ENCODE measurements at places on chromosomes 4 and X.

DNA sequence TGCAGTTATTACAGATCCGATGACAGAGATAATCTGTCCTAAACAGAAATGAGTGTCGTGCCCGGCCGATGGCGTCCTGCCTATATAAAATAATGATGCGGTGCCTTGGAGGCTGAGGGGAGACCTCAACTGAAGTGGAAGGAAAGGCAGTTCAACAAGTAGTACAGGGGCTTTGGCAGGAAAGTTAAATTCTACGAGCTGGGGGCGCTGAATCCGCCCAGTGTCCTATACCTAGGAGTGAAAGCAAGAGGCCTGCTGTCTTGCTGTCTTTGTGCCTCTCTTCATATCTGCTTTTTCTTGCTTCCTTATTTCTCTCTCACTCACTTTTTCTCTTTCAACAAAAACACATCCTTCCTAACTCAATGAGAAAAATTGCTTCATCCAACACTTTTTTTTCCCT lies 82.2 kb upstream of the PRPS2 start:
- no peak for DNase-seq

DNA sequence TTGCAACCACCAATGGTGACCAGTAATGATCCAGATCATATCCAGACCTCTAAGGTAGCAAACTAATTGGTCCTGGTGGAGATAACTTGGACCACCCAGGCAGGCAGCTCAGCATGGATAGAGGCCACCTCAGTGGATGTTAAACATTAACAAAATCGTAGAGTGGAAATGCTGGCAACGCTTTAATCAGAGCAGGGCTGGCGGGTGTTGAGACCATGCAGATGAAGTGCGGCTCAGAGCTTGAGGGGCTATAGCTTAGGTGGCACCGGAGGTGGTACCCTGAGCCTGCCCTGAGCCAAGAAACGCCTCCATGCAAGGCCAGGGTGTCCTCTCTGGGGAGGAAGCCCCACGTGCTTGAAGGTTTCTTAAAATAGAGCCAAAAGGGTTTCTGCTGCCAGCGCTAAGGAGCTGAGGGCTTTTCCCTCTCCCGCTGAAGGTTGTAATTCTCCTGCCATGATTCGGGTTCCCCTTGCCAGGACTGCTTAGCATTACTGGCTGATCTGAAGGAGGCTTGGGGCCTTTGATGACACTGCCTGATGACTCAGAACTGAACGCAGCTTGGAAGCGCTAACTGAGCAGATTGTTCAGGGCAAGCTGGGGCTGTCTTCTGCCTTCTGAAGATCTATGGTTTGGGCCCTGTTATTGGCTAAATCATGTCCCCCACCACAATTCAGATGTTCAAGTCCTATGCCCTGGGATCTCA lies 177.8 kb upstream of the ATP6AP2 start:
- DNase-seq = no peak

DNA sequence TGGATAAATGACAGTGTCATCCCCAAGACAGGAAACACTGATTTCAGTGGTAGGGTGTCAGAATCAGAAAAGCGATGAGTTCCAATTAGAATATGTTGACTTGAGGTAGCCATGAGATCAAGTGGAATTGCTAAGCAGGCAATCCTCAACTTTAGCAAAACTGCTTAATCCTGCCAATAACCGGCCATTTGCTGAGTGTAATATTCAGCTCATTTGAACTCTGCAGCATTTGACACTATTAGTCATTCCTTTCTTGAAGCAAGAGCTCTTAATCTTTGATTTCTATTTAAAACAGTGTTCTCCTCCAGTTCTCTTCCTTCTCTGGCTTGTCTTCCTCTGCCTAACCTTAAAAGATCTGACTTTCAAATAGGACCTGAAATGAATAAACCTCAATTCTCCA lies 68.7 kb upstream of the DCLK2 start:
- no peak for DNase-seq

DNA sequence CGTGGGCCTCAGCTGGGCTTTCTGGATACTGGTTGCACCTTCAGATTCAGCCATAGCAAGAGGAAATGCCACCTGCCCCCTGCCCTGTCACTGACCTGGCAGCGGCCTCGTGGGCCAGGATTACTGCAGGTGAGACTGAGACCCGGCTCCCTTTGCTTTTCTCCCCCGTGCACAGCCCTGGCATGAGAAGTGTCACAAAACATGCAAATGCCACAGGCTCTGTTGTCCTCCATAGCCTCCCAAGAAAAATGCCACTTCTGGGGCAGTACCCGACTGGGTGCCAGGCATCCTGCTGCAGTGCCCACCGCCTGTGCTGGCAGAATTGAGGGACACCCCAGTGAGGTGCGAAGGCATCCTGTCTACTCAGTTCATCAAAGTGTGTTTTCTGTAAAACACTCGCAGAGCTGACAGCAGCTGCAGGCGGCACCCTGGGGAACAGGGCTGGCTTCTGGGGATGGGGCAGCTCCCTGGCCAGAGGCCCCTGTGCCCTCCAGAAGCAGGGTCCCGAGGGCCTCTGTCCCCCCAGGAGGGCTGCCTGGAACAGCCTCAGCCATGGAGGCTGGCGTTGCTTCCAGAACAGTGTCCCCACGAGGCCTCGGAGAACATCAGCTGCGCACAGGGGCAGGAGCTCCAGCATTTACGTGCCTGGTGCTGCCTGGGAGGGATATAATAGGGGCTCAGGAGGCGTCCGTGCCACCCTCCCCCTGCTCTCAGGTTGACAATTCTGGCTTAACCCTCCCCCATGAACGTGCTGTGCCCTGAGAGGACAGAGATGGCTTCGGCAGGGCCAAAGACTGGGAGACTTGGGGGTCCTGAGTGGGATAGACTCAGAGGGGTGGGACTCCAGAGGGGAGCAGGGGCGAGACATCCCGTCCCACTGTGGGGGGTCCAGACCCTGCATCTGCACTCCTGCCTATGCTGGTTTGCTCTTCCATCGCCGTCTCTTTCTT lies 99.5 kb upstream of the NKX1-1 start:
- DNase-seq = no peak

DNA sequence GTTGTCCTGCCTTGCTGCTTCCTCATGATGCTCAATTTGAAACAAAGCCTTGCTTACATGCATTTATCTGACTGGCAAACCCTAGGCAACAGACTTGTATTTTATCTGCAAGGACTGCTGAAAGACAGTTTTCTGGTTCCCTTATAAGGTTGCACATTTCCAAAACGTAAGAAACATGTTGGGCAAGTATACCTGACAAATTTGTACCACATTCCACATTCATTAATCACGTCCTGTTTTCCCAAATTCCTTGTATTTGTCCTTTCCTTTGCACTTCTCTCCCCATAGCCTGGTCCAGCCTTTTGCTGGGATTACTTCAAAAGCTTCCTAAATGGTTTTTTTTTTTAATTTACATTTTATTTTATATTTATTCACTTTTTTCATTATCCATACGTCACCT lies 310.1 kb downstream of the PPP3CA start:
- no peak for DNase-seq

GRCh38 chrX:96611619-96612362 lies 72.9 kb upstream of the DIAPH2 start:
- no peak for DNase-seq

GRCh38 chr4:37066159-37066558 lies 178.4 kb upstream of the NWD2 start:
- no peak for DNase-seq

- DNase-seq = no peak
Observed at GRCh38 chr4:3679851-3680311, 86.3 kb upstream of the ADRA2C start.

DNA sequence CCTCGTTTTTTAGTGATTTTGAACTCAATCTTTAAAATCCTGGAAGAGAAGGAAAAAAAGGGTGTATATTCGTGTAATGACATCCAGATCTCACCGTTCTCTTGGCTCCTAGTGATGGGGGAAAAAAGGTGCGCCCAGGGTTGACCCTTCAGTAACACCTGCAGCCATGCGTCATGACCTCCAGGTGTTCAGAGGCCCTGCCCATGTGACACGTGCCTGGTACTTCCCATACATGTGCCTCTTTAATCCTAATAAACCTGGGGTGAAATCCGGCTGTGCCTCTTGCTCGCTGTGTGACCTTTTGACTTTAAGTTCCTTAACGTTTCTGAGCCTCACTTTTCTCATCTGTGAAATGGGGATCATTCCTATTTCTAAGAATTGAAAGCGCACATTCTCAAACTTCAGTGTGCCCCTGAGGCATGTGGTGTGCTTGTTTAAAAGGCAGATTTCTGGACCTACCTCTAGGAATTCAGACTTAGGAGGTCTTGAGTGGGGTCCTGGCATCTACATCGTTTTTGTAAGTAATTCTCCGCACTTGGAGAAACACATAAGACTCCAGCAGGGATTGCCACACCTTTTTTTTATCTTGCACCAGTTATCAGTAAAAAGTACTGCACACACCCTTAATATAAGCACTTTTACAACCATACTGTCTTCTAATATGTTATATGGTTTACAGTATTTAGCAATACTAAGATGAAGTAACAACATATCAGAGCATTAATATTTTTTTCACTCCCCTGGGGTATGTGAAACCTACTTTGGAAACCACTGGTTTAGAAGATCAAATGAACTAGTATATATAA lies 90.1 kb downstream of the RELL1 start:
- DNase-seq = no peak

GRCh38 chrX:65994519-65995506 lies 45.1 kb downstream of the VSIG4 start:
- no peak for DNase-seq

DNA sequence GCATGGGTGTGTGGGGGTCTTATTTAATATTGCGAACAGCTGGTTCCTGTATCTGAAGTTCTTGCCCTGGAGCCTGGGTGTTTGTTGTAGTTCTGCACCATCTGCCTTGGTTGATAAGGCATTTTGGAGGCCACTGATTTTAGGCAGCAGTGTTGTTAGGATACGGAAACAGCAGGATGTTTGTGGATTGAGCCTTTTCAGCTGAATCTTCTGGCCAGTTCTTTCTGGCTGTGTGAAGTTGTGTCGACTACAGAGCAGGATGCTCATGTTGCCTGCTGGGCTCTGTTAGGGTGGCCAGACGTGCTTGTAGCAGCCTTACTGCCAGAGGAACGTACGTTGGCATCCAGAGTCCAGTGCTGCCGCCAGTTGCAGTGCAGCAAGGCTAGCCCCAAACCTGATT lies 134.2 kb downstream of the PTTG2 start:
- DNase-seq = no peak

GRCh38 chr4:152052451-152053057 lies 291.7 kb upstream of the GATB start:
- DNase-seq = no peak

DNA sequence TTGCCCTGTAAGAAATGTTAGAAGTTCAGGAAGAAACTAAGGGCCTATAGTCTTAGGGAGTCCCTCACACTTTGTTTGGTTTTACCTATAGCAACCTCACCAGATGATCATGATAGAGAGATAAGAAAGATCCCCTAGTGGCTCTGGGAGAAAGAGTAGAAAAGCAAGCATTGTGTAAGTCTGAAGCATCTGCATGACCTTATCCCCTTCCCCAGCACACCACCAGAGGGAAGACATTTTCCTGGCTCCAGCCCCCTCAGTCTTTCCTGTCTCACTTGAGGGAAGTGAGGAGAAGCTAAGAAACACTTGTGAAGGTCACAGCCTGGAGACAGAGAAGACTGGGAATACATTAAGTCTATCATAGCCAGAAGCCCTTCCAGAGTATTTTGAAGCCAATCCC lies 154.0 kb downstream of the EVC2 start:
- no peak for DNase-seq

DNA sequence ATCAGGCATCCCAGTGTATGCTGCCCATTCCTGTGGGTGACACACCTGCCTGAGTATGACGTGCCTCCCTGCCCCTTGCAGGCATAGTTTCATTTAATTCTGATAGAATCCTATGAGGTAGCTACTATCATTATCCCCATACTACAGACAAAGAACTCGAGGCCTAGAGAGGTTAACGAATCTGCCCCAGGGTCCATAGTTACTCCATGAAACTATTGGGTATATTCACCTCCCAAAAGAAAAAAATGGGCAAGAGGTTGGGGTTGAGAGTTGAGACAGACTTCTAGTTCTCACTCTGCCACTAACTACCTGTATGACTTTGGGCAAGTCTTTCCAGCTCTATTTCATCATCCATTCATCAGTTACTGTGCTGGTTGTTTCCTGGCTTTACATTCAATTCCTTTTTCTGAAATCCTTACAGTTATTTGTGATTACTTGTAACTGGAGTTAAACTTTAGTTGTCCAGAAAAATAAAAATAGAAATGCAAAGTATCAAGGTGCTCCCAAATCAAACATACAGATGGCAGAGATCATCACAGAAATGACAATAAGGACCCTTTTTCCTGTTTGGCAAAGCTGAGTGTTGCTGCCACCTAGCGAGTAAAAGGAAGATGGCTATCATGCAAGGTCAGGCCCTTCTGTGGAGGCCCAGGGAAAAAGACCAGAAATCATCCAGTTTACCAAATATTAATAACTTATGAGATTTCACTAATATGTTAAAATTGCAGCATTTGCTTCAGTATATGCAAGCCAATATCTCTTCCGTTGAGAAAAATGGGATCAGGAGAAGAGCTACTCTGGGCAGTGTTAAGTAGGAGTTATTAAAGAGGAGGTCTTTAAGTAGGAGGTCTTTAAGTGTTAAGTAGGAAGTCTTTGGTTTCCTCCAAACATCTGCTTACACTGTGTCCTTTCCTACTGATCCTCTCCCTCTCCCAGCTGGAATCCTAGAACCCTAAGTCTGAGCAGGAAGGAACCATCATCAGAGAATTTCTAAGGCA lies 17.1 kb upstream of the MAP7D3 start:
- peak; percentile 58 for DNase-seq

- no peak for DNase-seq
Observed at GRCh38 chr4:123517176-123517575, 120.6 kb downstream of the SPRY1 start.

GRCh38 chrX:56812515-56813105 lies 83.6 kb downstream of the NBDY start:
- DNase-seq = peak; percentile 52

DNA sequence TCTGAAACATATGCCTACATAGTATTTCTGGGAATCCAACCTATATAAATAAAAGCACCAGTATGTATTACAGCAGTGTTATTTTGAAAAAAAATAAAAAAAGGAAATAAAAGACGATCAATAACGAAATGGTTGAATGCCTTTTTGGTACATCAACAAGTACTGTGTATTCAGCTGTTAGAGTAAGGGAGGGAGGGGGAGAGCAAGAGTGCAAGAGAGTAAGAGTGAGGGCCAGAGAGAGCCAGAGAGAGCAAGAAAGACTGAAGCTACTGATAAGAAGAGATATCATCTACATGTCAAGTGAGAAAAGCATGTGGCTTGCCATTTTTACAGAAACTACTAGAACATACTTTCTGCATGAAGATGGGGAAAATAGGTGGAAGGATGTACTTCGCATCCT lies 1.8 kb downstream of the SPIN4 start:
- no peak for DNase-seq

DNA sequence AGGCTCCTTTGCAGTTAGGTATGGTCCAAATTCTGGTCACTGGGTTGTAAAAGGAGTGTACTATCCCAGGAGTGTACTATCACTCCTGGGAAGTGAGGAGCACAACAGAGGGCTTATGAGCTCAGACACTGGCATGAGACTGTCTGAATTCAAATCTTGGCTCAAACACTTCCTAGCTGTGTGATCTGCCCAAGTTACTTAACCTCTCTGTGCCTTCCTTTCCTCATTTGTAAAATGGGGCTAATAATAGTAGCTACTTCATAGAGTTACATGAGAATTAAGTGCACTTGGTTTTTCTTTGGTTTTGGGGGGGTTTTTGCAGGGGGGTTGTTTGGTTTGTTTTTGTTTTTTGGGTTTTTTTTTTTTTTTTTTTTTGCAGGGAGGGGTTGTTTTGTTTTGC lies 152.0 kb downstream of the BCOR start:
- DNase-seq = no peak
